ENCODE measurements at places on chromosomes 16 and 17.

- DNase-seq = no peak
Observed at GRCh38 chr17:50355336-50355700, 9.4 kb downstream of the XYLT2 start.

DNA sequence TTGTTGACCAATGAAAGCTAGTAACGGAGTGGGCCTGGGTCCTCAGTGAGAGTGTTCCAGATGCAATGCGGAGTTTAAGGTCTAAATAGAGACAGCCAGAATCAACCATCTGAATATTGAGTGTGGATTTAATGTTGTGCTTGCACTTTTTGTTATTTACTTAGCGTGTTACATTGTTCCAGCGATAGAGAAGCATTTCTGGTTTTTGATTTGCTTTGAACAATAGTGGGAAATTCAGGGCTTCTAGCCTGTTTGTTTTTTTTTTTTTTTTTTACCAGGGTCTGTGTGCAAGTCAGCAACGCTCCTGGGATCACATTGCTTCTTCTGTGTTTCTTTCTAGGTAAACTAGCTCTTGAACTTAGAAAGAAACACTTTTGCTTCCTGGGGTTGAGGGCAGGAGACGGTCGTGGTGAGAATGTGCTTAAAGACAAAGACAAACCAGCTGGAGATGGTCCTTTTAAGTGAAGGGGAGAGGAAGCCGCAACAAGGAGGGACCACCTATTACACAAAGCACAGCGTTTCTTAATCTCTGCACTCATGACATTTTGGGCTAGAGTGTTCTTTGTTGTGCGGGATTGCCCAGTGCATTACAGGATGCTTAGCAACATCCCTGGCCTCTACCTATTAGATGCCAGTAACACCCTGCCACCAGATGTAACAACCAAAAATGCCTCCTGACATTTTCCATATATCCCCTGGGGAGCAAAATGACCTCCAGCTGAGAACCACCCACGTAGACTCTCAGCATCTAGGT is 119.2 kb downstream of the MAP2K6 start:
- DNase-seq = no peak

- no peak for DNase-seq
Observed at GRCh38 chr16:86449446-86450095, 60.8 kb upstream of the FOXF1 start.

DNA sequence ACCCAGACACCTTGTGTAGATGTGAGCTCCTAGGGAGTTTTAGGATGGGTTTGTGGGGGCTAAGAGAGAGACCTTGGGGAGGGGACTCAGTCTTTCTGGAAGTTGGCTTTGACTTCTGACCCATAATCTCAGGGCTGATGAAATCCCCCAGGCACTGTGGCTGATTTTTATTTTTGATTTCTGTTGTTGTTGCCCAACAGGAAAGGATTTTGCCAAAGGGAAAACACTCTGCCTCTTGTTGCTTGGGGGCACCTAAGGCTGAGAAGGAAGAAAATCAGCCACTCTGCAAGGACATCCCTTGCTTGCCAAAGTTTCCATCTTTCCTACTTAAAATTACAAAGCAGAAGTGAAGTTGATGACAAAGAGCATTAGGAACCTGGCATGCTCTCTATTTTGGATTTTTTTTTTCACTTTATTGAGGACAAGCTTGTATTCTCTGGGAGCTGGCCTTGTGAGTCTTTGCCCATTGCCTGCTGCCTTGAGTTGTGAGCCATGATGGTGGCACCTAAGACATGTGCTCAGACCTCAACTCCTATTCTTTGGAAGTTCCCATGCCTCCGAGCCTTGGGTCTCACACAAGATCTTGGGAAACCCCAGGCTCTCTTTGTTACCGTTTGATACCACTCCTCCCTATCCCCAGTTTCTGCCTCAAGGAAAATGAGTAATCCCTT is 3.2 kb upstream of the C1QTNF1 start:
- DNase-seq = no peak

GRCh38 chr16:89330177-89330856 is 112.8 kb downstream of the ZNF778 start:
- DNase-seq = no peak

GRCh38 chr17:55368706-55369105 is 52.9 kb downstream of the MMD start:
- no peak for DNase-seq

DNA sequence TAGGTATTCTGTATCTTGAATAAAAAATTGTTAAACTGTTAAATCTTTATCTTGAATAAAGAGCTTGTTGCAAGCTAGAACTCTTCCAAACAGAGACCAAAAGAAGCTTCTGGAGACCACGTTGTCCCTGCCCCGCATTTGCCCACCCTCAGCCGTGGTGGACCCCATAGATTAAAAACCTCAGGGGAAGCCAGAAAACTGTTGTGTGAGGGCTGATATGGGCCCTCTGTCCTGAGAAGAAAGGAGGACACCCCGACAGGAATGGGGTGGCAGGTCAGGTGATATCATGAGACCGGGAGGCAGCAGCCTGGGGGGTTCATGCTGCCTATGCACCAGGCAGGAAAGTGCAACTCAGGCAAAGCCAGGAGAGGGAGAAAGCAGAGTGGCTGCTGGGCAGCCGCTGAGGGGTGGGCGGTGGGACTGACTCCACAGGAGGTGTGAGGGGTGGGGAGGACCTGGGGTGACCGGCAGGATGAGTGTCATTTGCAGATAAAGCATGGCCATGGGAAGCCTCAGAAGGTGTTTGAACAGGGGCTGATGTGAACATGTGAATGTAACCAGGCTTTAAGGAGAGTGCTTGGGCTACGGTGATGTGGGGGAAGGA is 147.8 kb downstream of the IRF8 start:
- DNase-seq = no peak

- no peak for DNase-seq
Observed at GRCh38 chr16:28145796-28146195, 66.0 kb downstream of the XPO6 start.

DNA sequence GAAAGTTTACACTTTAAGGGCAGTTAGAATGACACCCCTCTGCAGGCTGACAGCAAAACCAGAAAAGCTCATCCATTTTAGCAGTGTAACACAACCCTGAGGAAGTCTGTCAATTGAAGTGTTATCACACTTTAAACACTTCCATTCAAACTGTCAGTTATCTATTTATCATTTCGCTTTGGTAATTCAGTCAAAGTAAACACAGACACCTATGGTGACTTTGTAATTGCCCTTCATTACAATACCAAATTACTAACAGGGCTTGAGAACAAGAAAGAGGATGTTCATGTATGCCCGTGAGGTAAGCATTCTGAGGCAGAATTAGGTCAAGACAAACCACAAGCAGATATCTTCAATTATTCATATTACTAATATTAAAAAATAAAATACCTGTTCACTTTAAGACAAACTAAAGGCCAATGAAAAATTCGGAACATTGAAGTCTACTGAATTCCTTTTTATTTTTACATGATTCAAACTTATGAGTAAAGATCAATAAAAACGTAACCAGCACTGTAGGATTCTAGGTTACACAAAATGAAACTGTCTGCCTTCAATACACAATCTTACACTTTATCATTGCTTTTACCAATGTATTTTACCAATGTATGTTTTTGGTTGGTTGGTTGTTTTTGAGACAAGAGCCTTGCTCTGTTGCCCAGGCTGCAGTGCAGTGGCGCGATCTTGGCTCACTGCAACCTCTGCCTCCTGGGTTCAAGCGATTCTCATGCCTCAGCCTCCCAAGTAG is 57.1 kb downstream of the BRIP1 start:
- no peak for DNase-seq

DNA sequence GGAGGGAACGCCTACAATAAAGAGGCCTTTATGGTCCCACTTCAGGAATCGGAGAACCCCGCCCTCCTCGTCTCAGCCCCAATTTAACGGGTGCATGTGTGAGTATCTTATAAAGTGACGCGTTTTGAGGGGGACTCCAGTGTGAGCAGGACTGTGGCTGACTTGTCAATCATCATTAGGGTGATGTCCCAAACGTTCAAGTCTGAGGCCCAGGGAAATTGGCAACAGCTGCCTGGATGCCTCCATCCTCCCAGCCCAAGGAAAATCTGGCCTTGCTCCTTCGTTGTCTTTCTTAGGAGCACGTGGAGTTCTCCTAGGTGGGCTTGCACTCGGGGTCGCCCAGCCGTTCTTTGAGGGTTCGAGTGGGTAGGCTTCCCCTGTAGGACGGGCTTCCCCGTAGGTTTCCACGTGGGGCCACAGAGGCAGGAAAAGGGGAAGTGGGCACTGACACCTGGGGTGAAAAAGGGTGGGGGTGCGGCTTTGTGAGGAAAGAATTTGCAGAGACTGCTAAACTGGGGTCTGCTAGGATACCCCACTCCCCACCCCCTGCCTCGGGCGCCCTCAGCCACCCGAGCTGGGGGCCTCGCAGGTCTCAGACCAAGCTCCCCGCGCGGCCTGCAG is 561 bp upstream of the HERPUD1 start:
- no peak for DNase-seq

DNA sequence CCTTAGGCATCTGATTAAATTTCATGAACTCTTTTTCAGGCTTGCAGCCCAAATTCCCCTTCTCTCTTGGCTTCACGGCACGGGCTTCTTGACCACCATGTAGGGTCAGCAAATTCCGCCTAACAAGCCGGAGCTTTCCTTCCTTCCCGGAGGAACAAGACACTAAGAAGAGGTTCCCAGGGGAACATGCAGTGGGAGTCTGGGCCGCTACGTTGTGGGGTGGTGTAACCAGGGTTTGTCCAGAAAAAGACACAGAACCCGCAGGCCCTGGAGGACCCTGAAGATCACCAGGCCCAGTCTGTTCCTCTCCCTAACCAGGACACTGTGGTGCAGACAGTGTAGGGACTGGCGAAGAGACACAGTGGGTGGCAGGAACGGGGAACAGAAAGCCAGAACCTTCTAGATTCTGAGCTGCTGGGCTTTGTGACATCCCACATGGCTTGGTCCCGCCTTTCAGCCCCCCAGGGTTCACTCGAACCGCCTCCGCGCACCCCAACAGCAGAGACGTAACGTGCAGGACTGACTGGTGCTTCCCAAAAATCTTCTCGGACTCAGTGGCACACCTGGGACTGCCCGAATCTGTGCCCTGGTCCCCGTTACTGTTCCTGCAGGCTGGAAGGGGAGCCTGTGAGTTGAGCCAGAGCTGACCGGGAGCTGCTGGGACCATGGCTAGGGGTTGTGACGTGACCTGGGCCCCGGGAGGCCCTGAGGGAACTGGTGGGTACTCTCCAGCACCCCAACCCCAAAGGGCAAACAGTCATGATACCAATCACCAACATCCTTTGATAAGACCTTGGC is 55.2 kb downstream of the TBC1D16 start:
- no peak for DNase-seq

DNA sequence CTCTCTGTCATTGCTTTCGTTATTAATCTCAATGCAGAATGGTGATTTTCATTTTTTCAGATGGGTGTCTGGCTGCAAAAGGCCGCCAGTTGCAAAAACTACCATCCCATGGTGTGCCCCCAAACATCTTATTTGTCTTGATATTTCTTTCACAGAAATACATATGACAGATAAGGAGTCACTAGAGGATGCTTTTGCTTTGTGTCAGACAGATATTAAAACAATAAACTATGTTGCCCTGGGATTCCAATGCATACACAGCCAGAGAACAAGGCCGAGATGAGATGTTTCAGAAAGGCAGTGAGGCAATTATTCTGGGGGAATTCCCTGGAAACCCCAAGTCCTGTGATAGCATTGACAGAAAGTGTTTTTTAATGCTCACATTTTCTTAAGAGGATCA is 307.7 kb downstream of the RBFOX1 start:
- DNase-seq = no peak

DNA sequence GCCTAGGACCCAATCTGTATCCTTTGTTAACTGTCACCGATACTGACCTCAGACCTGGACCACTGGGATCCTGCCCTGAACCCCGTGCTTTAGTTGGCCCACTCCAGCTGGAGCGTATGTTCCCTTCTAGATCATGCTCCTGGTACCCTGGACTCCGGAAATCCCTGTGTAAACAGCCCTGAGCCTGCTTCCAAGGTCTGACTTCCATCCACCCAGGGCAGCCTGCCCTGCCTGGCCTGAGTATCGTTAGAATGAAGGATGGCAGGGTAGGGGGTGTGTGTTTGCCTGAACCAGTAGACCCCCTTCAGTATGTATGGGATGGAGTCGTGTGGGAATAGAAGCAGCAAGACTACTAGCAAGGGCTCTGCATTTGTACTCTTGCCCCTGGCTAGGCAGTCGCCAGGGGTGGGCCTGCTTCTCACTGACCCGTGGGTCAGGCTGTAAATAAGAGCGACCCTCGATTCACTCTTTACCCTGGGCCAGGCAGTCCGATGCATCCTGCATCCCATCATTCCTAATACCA is 691 bp upstream of the TMEM98 start:
- DNase-seq = no peak

DNA sequence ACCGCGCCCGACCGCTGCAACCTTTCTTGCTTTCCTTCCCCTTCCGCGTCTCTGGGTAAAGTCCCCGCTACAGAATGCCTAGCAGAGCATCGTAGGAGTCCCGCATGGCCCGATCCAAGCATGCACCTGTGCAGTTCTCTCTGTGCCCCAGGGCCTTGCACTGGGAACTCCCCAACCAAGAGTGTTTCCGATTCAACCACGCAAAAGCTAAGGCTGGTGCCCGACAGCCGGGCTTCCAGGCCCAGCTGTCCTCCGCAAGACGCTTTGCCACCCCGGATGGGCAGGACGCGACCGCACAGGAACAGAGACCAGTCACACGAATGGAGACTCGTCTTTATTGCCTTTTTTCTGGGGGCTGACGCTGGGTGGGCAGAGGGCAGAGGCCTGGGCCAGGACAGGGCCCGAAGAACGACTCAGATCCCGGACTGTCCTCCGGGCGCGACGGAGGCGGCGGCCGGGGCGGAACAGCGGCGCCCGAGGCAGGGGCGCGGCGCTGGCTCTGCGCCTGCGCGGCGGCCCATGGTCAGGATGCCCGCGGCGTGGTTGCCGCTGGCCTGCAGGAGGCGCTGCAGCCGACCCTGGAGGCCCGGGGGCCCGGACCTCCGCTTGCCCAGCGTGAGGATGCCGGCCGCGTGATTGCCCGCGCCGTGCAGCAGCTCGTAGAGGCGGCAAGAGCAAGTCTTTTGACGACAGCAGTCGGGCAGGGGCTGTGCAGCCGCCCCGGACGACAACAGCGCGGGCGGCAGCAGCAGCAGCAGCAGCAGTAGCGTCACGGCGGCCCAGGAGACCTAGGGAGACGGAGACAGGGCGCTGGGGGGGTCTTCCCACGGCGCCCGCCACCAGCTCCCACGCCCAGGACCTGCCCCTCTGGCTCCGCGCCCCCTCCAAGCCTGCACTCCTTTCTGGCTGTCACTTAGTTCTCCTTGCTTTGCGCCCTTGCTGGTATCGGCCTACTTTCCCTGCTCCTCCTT is 1.2 kb downstream of the HCRT start:
- DNase-seq = no peak

DNA sequence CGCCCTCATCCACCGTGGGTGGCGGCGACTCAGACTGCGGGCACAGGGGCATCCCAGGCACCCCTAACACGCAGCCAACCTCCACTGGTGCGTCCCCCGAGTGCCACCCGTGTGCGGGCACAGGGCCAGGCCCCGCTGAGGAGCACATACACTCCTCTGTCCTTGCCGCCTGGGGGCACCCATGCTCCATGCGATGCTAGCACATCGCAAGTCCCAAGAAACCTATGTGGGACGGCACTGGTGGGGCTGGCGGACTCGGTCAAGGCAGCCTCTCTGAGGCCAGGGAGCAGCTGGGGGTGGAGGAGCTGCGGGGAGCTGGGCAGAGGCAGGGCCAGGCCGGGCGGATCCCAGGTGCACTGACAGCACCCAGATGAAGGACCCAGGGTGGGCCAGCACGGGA is 4.0 kb downstream of the ZNF598 start:
- DNase-seq = no peak

- DNase-seq = no peak
Observed at GRCh38 chr16:48244863-48245195, 729 bp downstream of the LONP2 start.
